ENCODE measurements at places on chromosomes 2 and 18.

DNA sequence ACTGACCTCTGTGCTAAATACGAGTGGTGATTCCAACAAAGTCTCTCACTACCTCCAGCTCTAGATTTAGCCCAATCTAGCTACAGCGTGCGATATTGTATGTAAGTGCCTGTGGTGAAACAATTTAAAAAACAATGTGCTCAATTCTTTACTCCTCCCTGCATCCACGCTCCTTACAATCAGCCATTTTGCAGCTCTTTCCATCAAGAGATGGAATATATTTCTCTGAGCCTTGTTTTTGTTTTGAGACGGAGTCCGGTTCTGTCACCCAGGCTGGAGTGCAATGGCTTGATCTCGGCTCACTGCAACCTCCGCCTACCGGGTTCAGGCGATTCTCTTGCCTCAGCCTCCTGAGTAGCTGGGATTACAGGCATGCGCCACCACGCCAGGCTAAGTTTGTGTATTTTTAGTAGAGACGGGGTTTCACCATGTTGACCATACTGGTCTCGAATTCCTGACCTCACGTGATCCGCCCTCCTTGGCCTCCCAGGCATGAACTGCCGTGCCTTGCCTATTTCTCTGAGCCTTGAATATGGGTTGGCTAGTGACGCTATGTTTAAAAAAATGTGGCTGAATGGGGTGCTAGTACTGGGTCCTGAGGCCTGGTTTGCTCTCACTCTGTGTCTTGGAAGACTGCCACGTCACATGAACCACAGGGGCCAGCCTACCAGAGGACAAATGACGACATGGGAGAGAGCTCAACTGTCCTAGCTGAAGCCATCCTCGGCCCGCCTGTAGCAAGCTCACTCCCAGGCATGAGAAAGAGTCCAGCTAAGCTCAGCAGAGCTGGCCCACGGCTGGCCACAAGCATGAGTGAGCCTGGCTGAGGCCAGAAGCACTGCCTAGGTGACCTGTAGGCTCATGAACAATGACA is 14.8 kb downstream of the WDFY1 start:
- no peak for DNase-seq

DNA sequence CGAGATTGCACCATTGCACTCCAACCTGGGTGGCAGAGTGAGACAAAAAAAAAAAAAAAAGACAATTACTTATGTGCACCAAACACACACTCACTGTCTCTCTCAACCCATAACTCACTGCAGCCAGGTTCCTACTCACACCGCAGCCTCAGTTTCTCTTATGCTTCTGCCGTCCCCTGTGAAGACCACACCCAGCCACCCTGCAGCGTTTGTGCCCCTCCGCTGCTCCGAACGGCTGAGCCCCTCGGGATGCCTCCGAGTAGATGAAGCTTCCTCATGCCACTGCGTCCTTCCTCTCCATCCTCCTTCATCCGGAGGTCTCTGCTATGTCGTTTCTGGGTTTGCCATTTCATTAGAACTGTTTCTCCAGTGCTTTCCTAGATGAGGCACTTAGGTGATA is 160.1 kb downstream of the TWIST2 start:
- no peak for DNase-seq

DNA sequence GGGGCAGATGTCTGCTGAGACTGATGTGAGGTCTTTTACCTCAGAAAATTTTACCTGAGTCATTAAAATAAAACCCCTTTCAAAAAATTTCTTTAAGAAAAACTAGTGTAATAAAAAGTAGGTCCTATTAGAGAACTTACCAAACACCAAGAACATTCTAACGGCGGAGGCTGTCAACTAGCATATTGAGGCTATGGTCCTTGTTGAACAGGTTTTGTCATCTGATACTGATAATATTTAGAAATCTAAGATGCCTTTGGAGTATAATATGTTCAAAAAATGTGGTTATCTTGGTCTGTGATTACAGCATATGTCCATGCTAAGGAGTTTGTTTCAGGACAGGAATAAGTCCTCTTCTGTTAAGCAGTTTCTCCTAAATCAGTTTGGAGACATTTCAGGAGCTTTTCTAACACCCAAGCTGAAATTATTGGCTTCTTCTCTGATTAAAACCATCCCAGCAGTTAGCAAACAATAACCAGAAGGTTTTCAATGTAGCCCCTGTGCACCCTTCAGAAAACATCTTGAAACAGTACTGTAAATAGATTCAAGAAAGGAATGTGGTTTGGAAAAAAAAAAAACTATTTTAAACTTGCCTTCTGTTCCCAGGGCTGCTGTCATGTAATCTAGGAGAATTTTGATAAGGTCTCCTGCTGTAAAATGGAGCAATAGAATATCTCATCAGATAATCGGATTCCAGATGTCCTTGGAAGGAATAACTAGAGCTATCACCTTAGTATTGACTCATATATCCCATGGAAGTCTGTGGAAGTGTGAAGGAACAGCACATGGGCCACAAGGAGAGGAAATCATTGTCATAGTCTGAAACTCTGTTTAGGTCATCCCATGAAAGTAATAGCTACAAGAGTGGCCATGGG is 58.7 kb upstream of the B3GNT2 start:
- no peak for DNase-seq

DNA sequence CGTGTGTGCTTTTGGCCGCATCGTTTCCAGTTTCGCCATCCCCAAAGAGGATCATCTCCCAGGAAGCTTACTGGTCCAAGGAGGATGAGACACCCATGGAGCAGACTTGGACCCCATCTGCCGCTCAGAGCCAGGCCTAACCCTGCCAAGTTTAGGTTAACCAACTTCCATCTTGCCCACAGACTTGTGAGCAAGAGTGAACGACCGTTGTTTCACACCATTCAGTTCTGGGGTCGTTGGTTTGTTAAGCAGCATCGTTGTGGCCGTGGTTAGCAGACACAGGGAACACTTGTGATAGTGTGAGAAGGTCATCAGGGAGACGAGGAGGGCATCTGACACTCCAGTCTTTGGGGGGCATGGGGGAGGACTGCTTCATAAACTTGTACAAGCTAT is 15.1 kb downstream of the IL1R2 start:
- no peak for DNase-seq

- DNase-seq: no peak
These were observed 102.2 kb downstream of the ALPK2 start for GRCh38 chr18:58526425-58527284.

DNA sequence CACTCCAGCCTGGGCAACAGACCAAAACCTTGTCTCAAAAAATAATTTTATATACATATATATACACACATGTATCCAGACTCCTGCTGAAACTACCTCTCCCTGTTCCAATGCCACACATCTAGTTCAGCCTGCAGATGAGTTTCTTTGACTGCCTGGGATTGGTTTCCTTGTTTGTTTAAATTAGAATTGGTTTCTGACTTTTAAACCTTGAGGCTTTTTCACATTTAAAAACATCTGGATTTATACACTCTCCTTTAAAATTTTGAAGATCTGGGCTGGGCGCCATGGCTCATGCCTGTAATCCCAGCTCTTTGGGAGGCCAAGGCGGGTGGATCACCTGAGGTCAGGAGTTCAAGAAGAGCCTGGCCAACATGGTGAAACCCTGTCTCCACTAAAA is 21.8 kb upstream of the CXCR1 start:
- DNase-seq: no peak

DNA sequence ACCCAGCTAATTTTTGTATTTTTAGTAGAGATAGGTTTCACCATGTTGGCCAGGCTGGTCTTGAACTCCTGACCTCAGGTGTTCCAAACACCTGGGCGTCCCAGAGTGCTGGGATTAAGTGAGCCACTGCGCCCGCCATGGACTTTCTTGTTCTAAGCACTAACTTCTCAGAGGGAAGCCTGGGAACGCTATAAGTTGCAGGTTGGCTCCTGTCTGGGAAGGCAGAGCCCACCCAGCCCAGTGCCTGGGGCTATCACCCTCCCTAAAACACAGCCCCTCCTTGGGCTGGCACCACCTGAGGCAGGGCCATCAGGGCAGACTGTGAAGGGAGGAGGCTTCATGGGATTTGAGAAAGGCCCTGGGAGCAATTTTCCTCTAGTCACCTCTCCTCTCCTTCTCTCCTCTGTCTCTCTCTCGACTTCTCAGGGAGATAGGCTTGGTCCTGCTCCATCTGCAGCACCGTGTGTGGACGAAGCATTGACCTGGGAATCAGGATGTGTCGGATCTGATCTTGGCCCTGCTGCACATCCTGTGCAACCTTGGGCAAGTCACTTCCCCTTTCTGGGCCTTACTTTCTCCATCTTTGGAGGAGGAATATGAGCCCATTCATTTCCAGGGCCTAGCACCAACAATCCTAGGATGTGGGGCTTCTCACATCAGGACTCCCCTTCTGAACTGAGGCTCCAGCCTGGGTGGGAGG is 10.9 kb downstream of the PSD4 start:
- DNase-seq: no peak

- no peak for DNase-seq
These were observed at the start of gene KIF1A for GRCh38 chr2:240819858-240820606. KIF1A (minus strand) TSS chr2:240820219; CDS start chr2:240797752, 22,467 bp downstream.

DNA sequence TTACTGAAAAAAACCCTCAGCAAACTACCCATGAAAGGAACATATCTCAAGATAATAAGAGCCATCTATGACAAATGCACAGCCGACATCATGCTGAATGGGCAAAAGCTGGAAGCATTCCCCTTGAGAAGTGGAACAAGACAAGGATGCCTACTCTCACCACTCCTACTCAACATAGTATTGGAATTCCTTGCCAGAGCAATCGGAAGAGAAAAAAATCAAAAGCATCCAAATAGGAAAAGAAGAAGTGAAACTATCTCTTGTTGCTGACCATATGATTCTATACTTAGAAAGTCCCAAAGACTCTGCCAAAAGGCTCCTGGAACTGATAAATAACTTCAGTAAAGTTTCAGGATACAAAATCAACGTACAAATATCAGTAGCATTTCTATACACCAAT is 40.6 kb upstream of the MSTN start:
- DNase-seq: no peak

DNA sequence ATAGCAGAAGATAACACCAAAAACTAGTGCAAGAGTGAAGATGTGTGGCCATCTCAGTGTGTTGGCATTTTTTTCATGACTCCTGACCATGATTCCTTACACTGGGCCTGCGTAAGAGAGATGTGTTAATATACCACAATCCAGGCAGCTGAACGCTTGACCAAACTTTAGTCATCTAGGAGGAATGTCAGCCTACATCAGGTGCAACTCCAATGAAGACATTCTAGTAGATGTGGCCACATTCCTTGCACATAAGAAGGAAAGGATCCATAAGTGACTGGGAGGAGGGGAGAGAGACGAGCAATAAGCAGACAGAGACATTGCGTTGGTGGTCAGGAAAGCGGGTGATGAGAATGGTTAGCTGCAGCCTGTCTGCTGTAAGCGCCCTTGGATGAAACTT is 42.6 kb downstream of the CYRIA start:
- no peak for DNase-seq

DNA sequence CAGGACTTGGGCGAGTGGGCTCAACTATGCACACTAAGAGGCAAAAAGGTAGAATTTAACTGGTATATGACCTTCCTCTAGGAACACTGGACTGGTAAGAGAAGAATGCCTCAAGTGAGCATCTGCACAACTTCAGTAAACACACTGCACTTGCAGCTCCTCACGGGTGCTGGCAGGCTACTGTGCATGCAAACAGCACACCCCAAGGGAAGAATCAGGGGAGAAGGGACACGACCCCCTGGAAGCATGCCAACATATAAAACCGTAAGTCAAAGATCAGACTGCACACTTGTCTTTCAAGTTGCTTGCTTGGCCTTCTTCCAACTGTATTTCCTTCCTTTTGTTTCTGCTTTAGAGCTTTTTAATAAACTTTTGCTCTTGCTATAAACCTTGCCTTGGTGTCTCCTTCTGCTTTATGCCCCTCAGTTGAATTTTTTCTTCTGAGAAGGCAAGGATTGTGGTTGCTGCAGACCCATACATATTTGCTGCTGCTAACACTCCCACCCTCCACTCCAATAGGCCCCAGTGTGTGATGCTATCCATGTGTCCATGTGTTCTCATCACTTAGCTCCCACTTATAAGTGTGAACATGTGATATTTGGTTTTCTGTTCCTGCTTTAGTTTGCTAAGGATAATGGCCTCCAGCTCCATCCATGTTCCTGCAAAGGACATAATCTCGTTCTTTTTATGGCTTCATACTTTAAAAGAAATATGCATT is 263.7 kb upstream of the SPOPL start:
- DNase-seq: no peak

DNA sequence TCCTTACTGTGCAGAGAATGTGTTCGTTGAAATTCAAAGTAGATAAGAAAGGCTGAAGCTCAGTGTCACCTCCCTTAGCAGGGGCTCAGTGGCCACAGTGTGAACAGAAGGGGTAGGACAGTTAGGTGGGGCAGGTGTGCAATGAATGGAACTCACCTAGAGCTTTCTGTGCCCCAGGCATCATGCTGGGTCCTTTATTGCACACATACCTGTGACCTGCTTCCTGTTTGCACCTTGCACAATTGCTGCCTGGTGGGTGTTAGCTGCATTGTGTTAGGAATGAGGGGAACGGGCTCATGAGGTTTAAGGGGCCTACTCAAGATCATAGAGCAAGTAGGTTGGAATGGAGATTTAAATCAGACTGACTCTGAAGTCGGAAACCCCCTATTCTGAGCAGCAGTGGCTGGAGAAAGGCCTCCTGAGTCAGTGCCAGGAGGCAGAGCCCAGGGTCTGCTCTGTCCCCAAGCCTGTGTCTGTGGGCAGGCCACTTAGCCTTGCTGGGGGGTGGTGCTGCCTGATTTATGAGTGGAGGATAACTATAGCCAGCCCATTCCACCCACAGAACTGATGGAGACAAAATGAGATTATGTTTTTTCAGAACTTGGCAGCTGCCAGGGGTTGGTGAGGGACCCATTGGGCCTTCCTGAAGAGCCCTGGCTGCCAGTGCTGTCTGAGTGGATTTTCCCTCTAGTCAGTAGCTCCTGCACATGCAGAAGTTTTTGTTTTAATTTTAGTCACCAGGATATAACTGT is 76.2 kb downstream of the NPAS2 start:
- no peak for DNase-seq

DNA sequence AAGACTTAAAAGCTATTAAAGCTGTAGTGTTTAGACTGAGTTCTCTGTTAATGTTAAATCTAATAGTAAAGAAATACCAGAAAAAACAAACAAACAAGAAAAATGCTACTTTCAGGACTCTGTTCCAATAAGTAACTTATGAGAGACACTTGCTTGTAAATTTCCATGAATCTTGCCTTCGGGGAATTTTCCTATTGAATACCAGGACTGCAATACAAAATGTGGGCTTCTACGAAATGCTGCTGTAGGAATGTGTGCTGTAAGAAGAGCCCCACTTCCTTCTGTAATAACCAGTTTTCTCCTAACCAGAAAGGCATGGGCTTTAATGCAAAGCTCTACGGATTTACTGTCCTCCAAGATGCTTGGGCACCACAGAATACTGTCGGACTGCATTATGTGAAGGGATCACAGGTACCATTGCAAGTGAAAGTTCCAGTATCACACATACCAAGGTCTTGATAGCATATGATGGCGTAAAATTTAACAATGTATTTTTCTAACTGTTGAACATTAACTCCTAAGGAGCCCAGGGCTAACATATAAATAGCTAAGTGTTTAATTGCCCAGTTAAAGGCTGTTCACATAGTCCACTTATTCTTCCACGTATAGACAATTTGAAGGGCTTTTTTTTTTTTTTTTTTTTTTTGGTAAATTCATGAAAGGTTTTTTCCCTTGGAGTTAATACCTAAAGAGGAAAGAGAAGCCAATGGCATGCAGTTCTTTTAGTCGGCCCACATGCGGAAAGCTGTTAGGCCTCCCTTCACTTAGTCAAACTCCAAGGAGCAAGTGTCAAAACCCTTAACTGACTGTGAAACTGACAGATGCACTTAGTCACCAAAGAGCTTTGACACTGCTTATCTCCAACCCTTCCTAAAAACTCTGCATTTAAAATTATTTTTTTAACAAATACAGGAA is 564.0 kb upstream of the POU3F3 start:
- DNase-seq: no peak

All from cortex of kidney (tissue), 1 donor.